ENCODE measurements at places on chromosomes 5 and 9.

DNA sequence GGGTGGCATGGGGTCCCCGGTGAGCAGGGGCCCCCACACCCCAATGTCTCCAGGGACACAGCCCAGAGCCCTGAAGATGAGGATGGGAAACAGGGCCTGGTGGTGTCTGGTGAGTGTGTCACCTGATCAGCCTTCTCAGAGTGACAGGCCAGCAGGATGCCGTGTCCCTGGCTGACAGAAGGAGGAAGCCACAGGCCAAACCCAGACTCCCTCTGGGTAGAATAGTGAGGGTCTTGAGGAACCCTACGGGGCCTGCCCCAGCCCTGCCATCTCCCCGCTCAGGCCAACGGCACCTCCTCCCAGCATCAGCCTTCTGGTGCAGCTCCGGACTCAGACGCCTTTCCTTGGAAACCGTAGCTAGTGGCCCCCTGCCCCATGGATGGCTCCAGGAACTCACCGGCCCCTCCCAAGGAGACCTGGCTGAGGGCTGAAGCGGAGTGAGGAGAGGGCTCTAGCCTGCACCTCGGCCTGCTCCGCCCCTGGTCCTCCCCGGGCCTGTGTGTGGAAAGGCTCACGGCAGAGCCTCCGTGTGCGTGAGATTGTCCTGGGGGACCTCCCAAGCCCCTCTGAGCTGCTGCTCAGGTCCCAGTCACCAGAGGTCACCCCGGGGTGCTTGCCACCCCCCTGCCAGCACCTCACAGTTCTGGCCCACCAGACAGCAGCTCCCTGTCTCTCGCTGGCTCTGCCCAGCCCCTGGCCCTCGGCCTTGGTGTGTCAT, 6.0 kb downstream of the RALGDS start:
- ATAC-seq = no peak

- ATAC-seq = no peak
Measured at GRCh38 chr9:120735415-120736126, 21.3 kb upstream of the MEGF9 start.

DNA sequence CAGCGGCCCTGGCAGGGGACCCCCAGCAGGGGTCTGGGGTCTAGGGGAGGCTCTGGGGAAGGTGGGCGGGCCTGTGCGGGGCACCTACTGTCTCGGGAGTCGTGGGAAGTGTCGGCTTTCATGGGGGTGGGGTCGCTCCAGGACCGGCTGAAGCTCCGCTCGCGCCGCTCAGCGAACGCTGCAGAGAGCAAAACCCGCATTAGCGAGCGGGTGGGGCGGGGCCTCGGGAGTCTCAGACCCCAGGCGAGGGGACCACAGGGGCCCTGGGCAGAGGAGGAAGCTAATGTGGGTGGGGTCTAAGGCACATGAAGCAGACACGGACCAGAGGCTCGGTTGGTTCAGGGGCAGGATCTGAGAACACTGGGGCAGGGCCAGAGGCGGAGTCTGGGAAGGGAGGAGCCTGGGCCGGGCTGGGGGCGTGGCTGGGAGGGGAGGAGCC, 5.5 kb downstream of the NSMF start:
- ATAC-seq = peak; percentile 45

DNA sequence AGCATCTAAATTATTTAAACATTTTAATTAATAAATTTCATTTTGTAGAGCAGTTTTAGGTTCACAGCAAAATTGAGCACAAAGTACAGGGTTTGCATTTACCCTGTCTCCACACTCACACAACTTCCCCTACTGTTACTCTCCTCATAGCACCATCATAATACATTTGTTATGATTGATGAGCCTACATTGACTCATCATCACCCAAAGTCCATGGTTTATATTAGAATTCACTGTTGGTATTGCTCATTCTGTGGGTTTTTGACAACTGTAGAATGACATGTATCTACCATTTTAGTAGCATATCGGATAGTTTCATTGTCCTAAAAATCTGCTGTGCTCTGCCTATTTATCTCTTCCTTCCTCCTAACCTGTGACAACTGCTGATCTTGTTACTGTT, 411.1 kb upstream of the MPDZ start:
- no peak for ATAC-seq

DNA sequence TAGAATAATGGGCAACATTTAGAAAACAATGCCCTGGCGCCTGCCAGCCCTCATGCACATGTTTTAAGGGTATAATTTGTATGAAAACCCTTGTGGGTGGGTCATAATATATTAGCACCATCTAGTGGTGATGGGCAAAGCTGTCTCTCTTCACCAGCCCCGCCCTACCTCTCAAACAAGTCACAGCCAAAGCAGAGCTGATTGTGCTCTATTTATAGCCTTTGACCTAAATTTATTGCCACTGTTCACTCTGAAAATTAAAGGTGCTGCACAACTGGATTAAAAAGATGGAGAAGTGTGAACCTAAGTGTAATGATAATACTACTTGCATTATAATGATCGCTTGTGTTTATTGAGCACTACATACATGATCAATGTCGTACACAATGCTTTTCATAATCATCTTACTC, 131.9 kb upstream of the ANKH start:
- peak; percentile 85 for ATAC-seq

GRCh38 chr5:106121972-106122605, 1548.6 kb downstream of the EFNA5 start:
- ATAC-seq = no peak

Measured in activated CD4-positive, CD25-positive, alpha-beta regulatory T cell treated with anti-CD3 and anti-CD28 coated beads, Interleukin-2, amount 50 U/mL, for 24 hours (primary cell).